Dermis blood vessel endothelial cell (primary cell): ENCODE measurements at places on chromosomes 5 and 9. TPM values are rescaled to one million over a fixed set of nuclear protein-coding genes. Genes with fewer than 3 reads are reported as not detected.

SPEF2 gene
- total RNA-seq = 0.79 and 1.2 TPM in 2 replicates

PAPPA gene
- 0.19 and 0.34 TPM in 2 replicates for total RNA-seq

LRRC19 gene
- not detected in 2 replicates for total RNA-seq

CCL27 gene
- total RNA-seq = not detected in 2 replicates

TGFBR1 gene
- 17.0 and 18.4 TPM in 2 replicates for total RNA-seq

MLANA gene
- not detected in 2 replicates for total RNA-seq

DNA sequence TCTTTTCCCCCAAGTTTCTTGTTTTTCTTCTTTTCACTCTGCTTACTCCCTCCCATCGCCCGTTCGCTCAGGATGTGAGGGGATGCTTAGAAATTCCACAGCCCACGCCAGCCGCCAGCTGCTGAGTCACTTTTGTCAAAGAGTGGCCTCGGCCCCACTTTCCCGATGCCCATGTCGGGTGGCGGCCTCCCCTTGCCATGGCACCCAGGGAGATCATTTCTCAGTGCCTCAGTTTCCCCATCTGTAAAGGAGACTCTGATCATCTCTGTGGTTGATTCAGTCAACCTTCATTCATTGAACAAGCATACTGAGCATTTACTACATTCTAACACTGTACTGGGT is 353 bp upstream of the PDGFRB start:
- no peak for DNase-seq

DNA sequence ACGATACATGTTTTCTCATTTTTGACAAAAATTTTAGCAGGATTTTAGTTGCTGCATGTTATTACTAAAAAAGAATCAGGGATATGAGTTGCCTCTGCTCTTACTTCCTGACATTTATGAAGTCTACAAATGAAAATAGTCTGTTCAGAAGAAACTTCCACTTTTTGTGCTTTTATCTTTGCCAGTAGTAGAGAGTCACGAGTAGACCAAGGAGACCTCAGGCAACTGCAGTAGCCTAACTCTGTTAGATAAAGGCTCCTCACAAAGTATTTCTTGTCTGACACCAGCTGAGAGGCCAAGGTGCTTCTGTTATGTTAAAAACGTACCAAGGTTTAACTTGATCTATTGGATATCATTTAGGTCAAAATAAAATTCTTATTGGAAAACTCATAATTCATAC is 333.9 kb downstream of the NR2F1-AS1 start:
- DNase-seq = no peak

GRCh38 chr9:118928722-118929121 is 440.5 kb downstream of the BRINP1 start:
- no peak for DNase-seq

DNA sequence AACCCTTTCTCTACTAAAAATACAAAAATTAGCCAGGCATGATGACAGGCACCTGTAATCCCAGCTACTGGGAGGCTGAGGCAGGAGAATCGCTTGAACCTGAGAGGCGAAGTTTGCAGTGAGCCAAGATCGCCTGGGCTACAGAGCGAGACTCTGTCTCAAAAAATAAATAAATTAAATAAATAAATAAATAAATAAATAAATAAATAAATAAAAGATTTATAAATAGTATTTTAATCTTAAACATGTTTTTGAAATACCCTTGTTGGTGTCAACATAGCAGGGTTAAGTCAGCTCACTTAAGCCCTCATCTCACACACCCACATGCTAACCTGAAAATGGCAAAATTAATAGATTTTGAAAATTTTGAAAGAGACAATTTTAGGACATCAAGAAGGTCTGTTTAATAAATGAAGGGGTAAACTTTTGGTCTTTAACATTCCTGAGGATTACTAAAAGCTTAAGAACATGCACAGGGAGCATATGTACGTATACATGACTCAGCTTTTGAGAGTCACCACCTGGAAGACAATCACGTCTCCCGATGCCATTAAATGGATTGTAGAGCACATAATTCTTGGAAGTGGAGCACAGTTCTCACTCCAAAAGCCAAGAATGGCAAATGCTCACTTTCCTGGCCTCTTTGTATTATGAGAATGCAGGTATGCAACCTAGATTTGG is 202.5 kb downstream of the GDNF start:
- DNase-seq = no peak

GRCh38 chr5:126519637-126520592 is 75.1 kb downstream of the ALDH7A1 start:
- DNase-seq = no peak

DNA sequence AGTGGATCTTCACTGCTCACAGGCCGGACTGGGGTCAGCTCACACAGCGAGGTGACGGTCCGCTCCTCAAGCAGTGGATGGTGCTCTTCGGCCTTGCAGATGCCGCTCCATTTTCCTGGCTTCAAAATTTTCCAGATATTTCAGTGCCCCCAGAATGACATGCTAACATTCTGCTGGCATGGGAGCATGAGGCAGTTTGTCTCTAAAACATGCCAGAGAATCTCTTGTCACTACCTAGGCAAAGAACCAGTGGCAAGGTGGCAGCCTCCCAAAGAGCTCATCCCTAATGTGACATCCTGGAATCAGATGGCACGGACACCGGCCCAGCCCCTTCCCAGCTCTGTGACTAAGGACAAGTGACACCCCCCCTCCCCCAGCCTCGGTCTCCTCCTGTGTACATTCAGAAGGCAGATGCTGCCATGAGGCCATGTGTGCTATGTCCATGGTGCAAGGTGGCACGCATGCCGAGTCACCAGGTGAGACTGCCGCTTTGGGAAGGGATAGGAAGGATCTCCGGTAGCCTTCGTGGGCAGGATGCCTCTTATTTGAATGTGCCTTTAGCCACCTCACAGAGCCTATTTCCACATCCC is 2.7 kb downstream of the S1PR3 start:
- DNase-seq = no peak

DNA sequence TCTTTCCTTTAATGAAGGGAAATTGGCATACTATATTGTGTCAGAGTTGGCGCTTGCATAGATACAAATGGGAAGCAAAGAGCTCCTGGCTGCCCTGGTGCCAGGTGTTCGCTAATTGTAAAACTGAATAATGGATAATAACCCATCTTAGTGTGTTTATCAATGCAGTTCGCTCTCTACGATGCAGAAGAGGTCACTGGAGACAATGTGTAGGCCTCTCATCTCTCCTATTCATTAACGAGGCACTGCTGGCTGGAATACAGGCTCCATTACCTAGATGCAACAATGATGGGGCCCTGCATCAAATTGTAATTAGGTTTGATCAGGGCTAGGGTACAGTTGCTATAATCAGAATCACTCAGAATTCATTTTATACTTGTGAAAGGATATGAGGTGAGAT is 171.0 kb downstream of the RMI1 start:
- DNase-seq = no peak

GRCh38 chr9:130117816-130118632 is 54.2 kb upstream of the NCS1 start:
- DNase-seq = peak; percentile 55
